ENCODE measurements at places on chromosomes 12 and 14.

DNA sequence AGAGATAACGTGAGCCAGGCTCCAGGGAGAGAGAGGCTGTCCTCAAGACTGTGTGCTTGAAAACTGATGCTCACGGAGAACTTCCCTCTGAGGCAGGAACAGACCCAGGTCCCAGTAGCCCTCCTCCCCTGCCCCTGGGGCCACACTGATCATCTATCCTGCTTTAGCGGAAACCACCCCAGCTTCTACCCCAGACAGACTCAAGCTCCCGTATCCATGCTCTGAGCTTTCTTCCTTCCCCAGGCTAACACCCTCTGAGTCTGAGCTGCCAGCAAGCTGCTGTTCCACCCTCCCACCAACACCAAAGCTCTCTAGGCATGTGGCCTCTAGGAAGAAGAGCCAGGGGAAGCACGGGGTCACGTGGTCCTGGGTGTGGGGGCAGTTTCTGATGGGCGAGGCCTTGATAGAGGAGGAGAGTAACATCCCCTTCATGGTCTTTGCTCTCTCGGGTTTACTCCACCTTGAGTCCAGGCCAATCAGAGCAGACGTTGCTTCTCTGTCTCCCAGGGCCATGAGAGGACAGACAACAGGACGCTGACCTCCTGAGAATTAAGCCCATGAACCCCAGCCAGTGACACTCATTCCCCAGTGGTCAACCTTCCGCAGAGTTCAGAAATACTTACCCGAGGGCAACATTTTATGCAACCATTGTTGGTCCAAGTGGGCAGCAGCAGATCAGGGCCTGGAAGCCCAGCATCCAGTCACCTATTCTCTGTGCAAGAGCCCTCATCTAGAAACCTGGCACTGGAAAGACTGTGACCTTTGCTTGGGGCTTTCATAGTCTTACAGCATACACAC is 1.4 kb downstream of the PCK2 start:
- DNase-seq = peak; percentile 35

DNA sequence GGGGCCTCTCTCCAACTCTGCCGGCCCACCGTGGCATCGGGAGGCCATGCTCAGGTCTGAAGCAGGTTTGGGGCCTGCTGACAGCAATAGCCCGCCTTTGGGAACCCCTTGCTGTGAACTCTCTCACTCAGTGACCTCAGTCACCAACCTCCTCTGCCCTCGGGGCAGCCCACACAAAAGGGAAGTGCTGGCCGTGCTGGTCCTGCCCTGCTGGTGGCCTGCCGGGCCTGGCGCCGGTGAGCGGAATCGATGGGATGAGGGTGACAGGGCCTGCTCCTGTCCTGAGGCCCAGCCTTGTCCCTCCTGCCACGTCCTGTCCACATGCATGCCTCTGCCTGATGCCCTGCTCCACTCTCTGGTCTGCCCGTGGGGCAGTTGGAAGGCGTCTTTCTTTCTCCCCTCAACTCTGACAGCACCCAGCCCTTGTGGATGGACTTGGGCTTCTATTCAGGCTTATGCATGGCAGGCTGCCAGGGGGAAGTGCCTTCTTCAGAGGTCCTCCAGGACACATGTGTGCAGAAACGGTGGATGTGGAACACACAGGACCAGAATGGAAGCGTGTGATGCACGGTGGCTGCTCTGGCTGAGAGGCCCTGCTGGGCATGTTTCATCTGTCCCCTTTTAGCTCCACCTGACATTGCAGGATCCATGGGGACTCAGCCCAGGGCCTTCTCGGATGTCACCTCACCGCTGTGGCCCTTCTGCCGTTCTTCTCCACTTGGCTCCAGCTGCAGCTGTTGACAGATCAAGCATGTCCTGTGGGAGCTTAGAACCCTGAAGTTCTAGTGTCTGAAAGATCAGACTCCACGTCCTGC is 31.9 kb downstream of the IL31 start:
- no peak for DNase-seq

DNA sequence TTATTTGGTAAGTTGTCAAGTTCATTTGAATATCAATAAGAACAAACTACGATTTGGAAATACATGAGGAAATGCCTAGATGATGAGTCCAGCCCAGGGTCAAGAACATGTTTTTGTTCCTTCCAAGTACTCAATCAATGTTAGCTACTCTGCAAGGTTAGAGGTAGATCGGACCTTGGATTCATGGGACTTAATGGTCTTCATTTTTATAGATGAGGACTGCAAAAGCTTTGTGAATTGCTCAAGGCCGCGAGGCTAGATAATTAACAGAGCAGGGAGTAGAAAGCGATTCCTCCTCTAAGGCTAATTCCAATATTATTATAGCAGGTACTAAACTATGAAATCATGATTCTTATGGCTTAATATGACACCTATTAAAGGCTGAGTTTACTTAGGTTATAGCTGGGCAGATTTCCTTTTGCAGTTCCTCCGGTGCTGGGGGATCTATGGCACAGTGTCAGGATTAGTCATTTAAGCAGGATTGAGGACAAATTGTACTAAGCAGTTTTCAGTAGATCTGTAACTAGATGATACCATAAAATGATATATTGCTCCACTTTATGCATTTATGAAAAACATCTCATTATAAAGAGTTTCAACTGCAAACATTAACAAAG is 19.8 kb downstream of the NR1H4 start:
- no peak for DNase-seq

DNA sequence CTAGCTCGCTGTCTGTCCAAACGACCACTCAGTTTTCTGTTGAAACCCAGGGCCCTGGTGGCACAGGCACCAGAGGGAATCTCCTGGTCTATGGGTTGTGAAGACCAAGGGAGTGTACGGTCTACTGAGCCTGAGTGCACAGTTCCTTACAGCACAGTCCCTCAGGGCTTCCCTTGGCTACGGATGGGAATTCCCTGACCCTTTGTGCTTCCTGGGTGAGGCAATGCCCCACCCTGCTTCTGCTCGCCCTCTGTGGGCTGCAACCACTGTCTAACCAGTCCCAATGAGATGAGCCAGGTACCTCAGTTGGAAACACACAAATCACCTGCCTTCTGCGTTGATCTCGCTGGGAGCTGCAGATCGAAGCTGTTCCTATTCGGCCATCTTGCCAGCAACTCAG is 22.6 kb downstream of the GPHN start:
- no peak for DNase-seq
